Right renal pelvis (tissue), 4 donors: ENCODE measurements at places on chromosomes 16 and 17. TPM values are rescaled to one million over a fixed set of nuclear protein-coding genes. Genes with fewer than 3 reads are reported as not detected.

DNA sequence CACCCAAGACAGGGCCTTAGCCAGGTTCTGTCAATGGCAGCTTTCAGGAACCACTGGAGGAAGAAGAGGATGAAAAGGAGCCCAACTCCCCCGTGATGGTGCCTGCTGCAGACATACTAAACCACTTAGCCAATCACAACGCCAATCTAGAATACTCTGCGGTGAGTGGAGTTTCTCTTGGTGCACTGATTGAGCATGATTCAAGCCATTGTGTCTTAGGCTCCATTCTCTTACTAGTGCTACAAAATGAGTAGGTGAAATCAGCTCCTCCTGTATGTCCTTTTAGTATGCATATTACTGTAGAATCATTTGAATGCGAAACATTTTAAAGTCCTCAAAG lies 1.4 kb downstream of the SETD6 start:
- DNase-seq = no peak

DNA sequence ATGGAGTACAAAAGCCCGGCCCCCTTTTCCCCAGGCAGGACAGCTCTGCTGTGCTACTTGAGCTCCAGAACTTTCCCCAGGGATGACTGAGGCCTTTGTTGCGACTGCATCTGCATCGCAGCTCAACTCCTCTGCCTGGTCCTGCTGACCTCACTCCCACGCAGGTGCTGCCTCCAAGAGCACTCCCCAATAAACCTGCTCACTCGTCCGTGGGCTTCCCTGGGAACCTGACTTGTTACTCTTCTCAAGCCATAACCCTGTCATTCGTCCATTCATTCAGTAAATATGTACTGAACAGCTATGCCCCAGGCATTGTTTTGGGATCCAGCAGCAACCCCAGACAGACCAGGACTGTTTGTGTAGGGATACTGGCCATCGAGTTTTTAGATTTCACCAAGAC lies 11.6 kb upstream of the RMI2 start:
- no peak for DNase-seq

DNA sequence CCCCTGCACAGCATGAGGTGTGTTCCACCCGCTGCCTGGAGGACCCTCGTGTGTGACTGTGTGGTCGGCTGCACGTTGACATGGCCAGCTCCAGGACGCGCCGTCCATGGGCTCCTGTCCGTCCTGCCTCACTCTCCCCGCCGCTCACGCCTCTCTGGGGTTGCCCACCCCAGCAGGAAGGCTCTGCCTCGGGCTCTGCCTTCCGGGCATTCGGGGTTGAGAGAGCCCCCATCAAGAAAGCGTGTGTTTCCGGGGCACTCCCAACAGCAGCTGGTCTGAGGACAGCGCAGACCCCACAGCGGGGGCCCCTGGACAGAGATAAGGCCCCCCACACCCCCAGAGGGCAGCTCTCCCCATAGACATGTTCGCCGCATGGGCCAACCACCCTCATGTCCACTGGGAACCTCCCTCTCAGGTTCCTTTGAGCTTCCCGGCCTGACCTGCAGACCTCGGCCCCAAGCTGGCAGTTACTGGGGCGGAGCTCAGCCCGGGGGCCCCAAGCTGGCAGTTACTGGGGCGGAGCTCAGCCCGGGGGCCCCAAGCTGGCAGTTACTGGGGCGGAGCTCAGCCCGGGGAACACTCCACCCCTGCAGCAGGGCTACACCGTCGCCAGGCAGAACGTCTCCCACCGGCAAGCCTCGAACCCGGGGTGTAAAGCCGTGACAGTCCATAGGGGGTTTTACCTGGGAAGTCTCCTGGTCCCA lies 8.4 kb upstream of the PIEZO1 start:
- DNase-seq = no peak

- DNase-seq = no peak
Observed at GRCh38 chr17:51546114-51546513, 285.8 kb downstream of the UTP18 start.

DNA sequence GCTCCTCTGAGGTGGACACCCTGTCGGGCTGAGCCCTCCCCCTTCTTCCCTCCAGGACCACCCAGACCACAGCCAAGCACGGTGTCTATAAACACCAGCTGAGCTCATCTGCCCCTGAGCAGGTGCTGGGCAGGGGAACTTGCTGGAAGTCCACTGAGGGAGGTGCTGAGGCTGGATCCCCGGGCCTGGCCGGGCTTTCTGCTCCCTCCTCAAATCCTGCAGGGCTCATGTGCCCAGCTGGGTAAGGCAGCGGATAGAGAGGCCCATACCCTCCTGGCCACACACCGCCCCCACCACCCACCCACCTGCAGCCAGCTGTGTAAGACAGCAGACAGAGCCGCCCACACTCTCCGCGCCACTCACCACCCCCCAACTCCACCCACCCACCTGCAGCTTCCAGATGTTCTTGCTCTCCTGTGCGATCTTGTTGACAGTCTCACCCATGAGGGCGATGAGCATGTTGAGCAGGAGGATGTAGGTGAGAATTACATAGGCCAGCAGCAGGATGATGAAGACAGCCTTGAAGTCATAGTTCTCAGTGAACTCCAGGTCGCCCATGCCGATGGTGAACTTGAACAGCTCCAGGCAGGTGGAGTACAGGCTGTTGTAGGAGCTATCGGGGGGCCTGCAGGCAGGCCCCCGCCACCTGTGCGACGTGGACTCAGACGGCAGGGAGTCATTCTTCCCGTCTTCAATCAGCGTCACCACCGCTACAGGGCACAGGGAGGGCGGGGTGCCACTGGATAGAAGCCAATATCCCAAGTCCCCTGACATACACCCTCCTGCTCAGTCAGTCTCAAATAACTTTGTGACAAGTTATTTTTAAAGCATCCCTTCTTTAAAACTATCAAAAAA lies 15.9 kb upstream of the TRPV3 start:
- DNase-seq = no peak

GRCh38 chr17:37305406-37305905 lies 70.3 kb upstream of the C17orf78 start:
- DNase-seq = no peak

DNA sequence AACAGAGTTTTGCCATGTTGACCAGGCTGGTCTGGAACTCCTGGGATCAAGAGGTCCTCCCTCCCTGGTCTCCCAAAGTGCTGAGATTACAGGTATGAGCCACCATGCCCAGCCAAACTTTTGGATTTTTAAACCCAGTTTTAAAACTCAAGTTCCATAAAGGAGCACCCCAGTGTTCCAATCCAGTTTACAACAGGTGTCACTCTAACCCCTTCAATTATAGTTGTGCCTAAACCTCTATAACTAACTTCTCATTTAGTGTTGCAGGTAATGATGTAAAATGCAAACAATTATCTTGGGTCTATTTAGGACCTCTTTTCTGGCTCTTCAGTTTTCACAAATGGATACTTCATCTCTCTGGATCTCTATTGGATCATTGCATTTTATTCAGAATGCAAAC lies 7.8 kb upstream of the ADAP2 start:
- no peak for DNase-seq

TBC1D3K gene
- polyA plus RNA-seq = 3.8 TPM

CD300LB gene
- 0.14 TPM for polyA plus RNA-seq

RBFOX1 gene
- 2.7 TPM for polyA plus RNA-seq

CDK3 gene
- 17.0 TPM for polyA plus RNA-seq

DCAF7 gene
- polyA plus RNA-seq = 123 TPM

C17orf50 gene
- 0.20 TPM for polyA plus RNA-seq
